ENCODE measurements at places on chromosomes 3 and 15.

DNA sequence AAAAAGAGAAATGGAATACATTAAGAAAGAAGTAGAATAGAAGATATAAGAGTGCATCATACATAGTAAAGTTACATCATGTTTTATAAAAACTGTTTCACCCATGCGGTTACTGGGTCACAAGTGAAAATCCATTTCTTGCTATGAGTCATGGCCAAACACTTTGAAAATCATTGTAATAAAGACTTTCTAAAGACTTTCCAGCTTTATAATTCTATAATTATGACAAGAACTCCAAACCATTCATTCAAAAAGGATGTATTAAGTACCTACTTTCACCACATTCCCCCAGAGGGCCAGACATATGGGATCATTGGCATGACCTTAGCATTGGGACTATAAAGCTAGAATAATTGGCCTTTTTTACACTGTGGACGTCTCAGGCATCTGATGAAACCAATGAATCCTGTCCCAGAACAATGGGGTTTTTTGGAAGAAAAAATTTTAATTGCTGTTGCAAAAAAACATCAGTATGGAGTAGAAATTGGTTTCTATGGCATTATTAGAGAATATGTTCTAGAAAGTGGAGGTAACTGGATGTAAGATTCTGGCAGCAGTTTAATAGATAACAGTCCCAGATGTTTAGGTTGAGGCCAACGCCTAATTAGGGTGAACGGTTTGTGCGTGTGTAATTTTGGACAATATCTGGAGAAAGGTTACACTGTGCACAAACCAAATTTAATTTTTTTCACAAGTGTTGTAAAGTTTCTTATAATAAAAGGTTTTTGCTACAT, 3.3 kb upstream of the SKIC8 start:
- DNase-seq, result no peak

GRCh38 chr3:88005066-88005465, 53.7 kb downstream of the CGGBP1 start:
- DNase-seq, result peak; percentile 86

GRCh38 chr3:133996251-133996661, 33.5 kb downstream of the SLCO2A1 start:
- no peak for DNase-seq

DNA sequence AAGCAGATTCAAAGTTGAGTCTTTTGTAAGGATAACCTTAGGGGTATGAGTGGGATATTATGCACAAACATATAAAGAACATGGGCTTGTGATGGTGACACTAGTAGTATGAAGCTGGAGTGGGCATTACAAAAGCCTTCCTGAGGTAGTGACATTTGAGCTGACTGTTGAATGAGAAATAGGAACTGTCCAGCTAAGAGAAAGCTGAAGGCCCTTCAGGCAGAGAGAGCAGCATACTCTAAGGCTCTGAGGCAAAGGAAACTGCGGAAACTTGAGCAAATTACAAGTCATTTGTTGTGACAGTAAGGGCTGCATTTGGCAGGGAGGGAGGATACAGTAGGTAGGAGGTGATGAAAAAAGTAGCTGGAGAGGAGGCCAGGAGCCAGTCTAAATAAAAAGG, 190.7 kb upstream of the CD96 start:
- DNase-seq, result no peak

GRCh38 chr3:54713455-54713854, 214.4 kb downstream of the LRTM1 start:
- DNase-seq, result peak; percentile 28

- DNase-seq, result no peak
Observed at GRCh38 chr3:72776-73175, 123.8 kb upstream of the CHL1 start.

DNA sequence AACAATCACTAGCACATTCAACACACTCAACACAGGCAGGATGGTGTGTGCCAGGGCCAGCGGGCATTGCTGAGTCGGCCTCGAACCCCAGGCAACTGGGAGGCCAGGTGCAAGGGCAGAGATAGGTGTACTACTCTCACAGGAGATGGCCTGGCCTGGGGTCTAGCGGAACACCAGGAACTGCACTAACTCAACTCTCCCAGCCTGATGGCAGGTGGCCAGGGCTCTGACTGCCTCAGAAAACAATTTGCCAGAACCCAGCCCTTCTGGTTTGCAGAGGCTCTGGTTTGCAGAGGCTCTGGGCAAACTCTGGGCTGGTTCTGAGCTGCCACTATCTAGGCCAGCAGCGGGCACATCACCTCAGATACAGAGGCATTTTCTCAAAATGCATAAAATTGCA, 229.2 kb upstream of the CHRNA7 start:
- DNase-seq, result no peak

DNA sequence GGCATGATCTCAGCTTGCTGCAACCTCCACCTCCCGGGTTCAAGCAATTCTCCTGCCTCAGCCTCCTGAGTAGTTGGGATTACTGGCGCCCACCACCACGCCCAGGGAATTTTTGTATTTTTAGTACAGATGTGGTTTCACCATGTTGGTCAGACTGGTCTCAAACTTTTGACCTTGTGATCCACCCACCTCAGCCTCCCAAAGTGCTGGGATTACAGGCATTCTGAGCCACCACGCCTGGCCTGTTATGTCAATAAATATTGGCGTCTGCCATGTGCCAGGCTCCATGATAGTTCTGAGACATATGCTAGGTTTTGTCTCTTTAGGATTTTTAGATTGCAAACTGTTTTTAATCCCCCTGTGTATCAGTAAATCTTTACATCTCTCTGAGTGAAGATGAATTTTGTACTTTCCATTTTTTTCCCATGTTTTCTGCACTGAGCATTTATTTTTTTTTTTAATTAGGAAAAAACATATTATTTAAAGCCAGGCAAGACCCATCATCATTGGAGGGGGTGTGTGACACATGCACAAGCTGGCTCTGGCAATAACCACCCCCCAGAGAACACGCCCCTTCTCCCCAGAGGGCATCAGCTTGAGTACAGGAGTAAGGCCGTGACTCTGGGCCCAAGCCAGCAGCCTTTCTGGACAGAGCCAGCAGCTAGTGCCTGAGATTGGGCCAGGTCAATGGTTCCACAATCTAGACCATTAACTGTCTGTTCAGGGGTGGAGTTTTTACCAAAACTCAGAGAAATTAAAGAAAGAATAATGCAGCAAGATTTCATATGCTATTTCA, 51.0 kb upstream of the ATP1B3 start:
- no peak for DNase-seq

- peak; percentile 33 for DNase-seq
Observed at GRCh38 chr15:68644083-68644904, 65.5 kb downstream of the CORO2B start.

GRCh38 chr3:62193586-62194345, 179.6 kb downstream of the FEZF2 start:
- no peak for DNase-seq

- no peak for DNase-seq
Observed at GRCh38 chr15:55255714-55256113, 33.9 kb downstream of the RAB27A start.

DNA sequence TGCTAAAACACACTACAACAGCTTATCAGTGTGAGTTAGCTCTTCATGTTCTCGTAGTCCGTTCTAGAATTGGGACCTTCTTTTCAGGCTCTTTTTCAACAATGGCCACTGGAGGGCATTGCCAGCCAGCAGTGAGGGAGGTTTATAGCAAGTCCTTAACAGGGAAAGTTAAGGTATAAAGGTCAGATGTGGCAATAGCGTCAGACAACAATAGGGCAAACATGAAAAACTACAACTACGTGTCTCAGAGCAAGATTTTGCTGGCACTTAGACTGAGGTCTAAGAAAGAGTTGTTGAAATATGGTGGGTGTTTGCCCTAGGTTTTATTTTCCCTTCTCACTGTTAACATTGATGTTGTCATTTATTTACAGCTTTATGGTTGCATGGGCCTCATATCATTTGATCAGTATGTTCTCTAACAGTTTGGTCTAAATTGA, 161.4 kb downstream of the GMNC start:
- DNase-seq, result peak; percentile 74

GRCh38 chr3:191959876-191960413, 499.0 kb downstream of the PYDC2 start:
- no peak for DNase-seq

DNA sequence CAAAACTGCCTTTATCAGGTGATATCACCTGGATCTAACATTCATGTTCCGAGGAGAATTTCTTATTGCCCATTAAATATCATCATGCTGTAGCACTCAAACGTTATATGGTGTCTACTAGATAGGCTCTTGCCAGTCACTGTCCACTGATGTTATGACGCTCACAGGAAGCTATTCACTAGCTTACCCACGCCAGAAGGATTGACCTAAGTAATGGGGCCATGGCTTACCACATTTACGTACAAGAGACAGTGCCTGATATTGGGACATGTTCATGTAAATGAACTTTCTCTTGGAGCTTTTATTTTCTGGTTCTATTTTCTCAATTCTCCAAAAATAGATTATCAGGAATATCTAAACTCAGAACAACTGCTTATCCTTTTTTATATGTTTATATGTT, 91.7 kb upstream of the NAALADL2 start:
- DNase-seq, result no peak

DNA sequence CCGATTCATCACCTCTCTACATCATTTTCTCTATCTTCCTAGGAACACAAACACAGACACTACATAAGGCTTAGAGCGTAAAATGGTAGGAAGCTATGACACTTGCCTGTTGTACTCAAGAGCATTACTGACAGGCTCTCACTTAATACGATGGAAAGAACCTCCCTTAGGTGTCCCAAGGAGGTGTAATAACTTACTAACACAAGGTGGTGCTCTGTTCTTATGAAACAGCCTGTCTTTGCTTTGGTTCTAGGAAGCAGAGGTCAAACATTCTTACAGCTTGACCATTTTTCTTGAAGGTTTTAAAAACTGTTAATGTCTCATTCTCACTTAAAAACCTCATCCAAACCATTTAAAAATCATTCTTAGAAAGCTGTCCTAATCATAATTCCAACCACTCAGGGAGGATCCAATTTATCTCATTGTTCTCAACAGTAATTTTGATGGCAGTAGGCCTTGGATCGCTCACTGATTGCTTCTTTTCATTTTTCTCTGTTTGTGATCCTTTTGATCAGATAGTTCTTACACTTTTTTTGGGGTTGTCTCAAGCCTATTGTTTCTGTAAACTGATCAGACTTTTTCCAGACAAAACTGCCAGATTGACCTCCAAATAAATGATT, 317.8 kb upstream of the AGTR1 start:
- peak; percentile 70 for DNase-seq

DNA sequence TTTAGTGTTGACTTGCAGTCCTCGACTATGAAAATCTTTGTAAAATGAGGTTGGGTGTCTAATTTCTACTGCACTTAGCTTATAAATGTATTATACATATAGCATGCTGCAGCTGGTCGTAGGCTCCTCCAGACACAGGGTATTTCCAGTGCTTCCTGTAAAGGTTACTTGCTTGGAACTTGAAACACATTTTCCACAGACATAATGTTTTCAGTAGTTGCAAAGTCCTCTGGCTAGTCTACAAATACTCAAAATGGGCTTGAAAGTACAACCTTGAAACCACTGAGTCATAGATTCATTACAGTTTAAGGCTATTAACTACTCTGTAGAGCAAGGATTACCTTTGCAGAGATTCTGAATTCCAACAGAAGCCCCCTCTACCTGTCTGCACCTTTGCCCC, 464.1 kb downstream of the RAP2B start:
- no peak for DNase-seq

DNA sequence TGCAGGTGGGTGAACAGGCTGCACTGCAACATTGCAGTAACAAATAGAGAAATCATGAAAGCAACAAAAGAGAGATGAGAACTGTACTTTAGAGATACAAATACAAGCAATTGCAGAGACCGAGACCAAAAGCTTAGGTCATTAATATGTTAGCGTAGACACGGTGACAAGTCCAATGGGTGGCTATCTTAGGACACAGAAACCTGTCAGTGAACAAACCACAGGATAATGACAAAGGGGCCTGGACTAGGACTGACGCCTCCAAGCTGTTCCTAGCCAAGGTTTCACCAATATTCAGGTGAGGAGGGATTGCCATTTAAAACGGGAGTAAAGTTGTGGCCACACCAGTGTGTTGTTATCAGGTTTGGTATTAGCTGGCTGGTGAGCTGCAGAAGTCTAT, 41.7 kb upstream of the BLM start:
- no peak for DNase-seq

- DNase-seq, result peak; percentile 98
Observed at GRCh38 chr3:138199851-138200250, 12.8 kb downstream of the ARMC8 start.
